ENCODE measurements at places on chromosomes 2 and 18. TPM values are rescaled to one million over a fixed set of nuclear protein-coding genes. Genes with fewer than 3 reads are reported as not detected.

GRCh38 chr18:9685615-9685890 lies 22.5 kb upstream of the RAB31 start:
- DNase-seq: no peak

DNA sequence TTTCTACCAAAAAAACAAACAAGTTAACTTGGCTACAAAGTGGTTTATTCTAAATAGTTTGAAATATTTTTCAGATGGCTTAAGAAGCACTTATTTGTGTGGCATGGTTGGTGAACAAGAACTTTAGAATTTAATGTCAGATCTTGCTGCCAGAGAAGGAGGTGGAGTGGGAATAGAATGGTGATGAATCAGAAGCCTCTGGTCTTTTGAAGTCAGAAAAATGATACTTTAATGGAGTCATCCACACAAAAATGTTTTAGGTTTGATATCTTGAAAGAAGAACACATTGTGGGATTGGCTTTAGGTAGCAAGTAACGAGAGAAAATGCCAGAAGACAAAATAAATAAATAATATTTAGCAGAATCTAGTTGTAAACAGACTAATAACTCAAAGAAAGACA lies 243.1 kb upstream of the FANCL start:
- no peak for DNase-seq

GRCh38 chr2:194424683-194425209 lies 1232.3 kb upstream of the SLC39A10 start:
- DNase-seq: peak; percentile 11

- DNase-seq: peak; percentile 86
Measured at GRCh38 chr2:12721566-12722446, 5.1 kb downstream of the TRIB2 start.

- no peak for DNase-seq
Measured at GRCh38 chr2:100653449-100654035, 90.7 kb downstream of the PDCL3 start.

DNA sequence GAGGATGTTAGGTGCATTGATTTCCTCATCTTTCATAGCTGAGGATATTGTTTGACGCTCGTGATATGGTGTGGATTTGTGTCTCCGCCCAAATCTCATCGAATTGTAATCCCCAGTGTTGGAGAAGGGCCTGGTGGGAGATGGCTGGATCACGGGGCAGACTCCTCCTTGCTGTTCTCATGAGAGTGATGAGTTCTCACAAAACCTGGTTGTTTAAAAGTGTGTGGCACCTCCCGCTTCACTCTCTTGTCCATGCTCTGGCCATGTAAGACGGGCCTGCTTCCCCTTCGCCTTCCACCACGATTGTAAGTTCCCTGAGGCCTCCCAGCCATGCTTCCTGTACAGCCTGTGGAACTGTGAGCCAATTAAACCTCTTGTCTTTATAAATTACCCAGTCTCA lies 28.4 kb upstream of the GPC1 start:
- no peak for DNase-seq

- no peak for DNase-seq
Measured at GRCh38 chr2:240136671-240137292, 677 bp upstream of the COPS9 start.

DNA sequence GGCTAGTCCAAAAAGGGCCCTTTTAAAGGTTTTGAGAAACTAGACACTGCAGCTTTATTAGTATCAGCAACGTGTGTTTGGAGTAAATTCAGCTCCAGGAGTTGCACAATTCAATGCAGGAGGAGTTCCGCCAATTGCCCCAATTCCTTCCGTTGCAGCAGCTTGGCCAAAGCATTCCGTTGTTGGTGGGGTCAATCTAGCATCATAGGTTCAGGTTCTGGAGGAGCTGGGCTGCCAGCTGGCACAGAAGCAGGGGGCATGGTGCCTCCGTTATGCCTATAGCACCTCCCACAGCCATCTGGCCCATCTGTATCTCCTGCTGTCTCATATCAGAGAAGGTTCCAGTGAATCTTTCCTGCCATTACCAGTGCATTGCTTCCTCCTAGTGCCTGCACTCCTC lies 55.4 kb downstream of the REL start:
- no peak for DNase-seq

GRCh38 chr18:24862201-24862816 lies 401.9 kb downstream of the HRH4 start:
- DNase-seq: no peak

DNA sequence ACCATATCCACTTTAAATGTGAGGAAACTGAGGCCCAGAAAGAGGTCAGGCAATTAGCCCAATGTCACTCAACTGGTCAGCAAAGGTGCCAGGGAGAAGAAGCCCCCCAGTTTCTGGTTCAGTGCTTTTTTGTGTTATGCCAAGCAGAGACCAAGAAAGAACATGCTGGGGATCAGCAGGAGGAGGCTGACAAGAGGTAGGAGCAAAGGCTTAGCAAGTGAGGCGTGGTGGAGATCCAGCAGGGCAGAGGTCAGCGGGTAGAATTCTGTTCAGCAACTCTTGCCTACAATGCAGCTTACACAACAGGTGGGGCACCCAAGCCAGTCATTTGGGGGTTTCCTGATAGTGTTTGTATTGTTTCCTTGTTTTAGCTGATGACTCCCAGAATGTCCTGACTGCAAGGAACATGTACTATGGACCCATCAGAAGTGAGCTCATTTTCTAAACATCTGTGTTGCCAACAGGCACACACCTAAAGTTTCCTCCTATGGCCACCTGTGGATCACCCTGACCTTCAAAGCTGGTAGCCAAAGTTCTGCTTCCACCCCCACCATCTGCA lies 28.2 kb downstream of the LPIN2 start:
- DNase-seq: no peak

- DNase-seq: no peak
Measured at GRCh38 chr2:69026026-69026425, 13.0 kb downstream of the ANTXR1 start.

DNA sequence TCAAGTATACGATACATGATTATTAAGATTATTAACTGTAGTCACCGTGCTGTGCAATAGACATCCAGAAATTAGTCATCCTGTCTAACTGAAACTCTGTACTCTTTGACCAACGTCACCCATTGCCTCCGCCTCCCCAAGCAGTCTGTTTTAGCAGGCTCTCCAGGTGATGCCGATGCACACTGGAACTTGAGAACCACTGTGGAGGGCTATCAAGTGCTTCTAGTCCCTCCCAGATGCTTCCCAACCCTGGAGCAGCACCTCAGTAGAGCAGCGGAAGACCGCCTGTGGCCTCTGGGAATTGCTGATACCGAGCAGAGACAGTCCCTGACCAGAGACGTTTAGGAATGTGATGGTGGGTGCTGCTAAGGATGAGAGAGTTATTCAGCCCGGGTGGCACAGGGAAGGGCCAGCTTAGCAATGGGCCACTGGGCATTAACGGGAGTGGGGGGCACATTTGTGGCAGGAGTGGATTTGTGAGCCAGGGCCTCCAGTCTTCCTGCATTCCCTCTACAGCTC lies 50.7 kb downstream of the LIPG start:
- no peak for DNase-seq

- DNase-seq: no peak
Measured at GRCh38 chr18:44273298-44273697, 407.4 kb upstream of the SETBP1 start.

DNA sequence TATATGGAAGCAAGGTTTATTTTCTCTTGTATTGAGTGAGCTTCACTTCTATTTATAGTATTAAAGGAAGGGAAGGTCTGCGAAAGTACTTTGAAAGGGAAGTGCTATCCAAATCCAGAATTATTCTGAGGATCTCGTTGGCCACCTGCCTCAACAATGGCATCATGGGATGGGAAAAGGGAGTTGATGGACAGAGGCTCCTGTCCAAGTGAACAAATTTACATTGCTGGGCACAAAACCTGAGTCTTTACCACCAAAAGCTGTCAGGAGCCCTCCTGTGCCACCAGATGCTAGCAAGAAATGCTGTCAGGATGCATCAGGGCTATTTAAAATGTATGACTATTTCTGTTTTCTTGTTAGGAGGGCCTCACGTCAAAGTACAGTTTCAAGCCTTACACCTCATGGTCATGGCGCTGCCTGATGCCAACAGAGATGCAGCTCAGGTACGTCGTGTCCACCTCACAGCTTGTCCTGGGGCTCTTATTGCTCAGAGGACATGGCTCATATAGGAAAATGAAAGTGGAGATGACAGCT lies 157.3 kb downstream of the ARHGAP28 start:
- DNase-seq: no peak

DNA sequence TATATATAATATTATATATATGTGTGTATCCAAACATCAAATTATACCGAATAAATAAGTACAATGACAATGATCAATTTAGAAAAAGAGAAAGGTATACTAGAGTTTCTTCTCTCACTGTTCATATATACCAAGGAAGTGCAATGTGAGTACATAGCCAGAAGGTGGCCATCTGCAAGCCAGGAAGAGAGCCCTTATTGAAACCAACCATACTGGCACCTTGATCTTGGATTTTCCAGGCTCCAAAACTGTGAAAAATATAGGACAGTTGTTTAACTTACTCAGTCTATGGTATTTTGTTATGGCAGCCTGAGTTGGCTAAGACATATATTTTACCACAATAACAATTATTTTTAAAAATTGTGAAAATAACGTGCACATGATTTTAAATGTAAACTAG lies 1490.2 kb upstream of the SLC39A10 start:
- peak; percentile 2 for DNase-seq

GRCh38 chr2:152369176-152369860 lies 34.3 kb downstream of the FMNL2 start:
- no peak for DNase-seq

Gene ERFE
- 2.9 TPM for polyA plus RNA-seq

Gene ATP6V1B1
- polyA plus RNA-seq: 0.59 TPM

Gene C2orf81
- polyA plus RNA-seq: 5.9 TPM

Gene CYP26B1
- 3.6 TPM for polyA plus RNA-seq

Gene HRH4
- 0.18 TPM for polyA plus RNA-seq

Gene POTEI
- 0.95 TPM for polyA plus RNA-seq

Gene B4GALT6
- polyA plus RNA-seq: 41.5 TPM

Measured in spinal cord (tissue), 10 donors.